IMR-90 (cell line): ENCODE measurements at places on chromosomes 1 and 21.

GRCh38 chr1:116667575-116668105 lies at the start of gene IGSF3:
TSS of gene IGSF3 (minus strand) at chr1:116667733. CDS start at chr1:116666326, 1,407 bp downstream.
- peak; percentile 5 for DNase-seq

DNA sequence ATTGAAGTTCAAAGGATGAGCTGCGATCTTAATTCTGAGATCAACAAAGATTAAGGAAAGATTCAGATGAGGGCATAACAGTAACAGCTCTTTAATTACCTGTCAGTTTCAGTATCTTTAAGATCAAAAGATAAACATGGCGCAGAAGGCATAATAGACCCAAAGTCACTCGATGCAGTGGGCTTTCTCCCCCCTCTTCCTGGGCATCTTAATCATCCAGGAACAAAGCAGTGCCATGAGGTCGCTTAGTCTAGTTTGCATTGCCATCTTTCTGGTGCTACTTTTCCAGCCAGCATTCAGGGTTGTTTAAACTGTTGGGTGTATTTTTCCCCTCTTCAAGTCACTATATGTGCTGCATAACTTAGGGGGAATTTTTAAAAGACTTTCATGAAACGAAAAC lies 72.3 kb downstream of the HUNK start:
- no peak for DNase-seq

DNA sequence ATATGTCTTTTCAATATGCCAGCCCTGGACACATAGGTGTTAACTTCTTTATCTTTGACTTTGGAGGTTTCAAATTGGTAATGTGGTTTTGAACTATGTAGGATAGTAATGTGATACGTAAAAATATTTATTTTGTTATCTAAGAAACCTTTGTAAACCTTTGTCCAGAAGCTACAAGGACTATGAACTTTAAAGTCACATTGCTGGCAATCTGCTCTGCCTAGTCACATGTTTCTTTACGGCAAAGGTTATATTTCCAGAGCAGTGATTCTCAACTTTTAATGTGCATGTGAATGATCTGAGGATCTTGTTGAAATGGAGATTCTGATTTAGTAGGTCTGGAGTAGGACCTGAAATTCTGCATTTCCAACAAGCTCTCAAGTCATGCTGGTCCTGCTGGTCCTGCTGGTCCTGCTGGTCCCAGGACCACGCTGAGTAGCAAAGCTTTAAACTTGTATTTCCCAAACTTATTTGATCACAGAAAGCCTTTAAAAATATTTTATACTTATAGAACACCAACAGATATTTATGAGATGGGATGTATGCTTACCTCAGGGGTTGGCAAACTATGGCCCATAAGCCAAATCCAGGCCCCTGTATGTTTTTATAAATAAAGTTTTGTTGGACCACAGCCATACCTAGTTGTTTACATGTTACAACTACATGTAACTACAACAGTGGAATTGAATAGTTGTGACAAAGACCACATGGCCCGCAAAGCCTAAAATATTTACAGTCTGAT lies 57.9 kb upstream of the QSOX1 start:
- DNase-seq = peak; percentile 35

GRCh38 chr21:39675993-39676661 lies 63.4 kb downstream of the B3GALT5 start:
- DNase-seq = no peak

DNA sequence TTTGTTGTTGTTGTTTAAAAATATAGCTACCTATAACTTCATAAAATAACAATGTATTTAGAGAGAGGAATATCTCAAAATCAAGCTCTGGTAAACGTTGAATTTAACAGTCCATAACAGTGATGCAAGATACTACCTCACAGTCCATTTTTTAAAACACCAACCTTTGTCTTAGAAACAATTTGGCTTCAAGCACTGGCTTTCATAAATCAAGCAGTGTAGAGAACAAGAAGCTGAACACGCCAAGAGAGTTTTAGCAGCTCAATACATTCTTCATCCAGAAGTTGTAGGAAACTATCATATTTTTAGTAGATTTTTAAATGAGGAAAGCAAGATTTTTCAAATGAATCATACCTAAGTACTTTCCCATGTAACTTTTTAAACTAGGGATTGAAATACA lies 334.3 kb upstream of the ADAMTS5 start:
- peak; percentile 76 for DNase-seq

GRCh38 chr1:34406833-34407539 lies 230.3 kb downstream of the C1orf94 start:
- no peak for DNase-seq

DNA sequence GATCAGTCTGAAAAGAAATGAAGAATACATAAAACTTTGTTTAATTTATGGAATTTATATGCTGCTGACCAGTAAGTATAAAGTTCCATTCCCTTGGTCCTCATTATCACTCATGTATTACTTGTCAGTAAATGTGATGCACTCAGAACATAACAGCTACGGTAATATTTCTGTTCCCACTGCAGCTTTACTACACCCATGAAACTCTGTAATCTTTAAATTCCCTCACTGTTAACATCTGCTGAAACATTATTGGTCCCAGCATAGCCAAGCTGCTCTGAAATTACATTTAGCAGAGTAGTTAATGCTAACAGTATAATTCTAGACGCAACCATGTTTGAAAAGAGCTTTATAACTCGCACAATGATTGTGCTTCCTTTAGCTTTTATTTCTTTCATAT lies 238.4 kb downstream of the GPATCH2 start:
- DNase-seq = no peak

GRCh38 chr1:163130225-163130856 lies 61.2 kb downstream of the RGS4 start:
- peak; percentile 22 for DNase-seq
